H9 (cell line): ENCODE measurements at places on chromosomes 3 and 15.

GRCh38 chr3:139564294-139564861 lies 24.8 kb upstream of the RBP1 start:
- peak; percentile 55 for DNase-seq

- DNase-seq, result no peak
Observed at GRCh38 chr15:38565287-38565670, 665 bp upstream of the RASGRP1 start.

- DNase-seq, result no peak
Observed at GRCh38 chr3:181454451-181455027, 257.2 kb upstream of the SOX2 start.

DNA sequence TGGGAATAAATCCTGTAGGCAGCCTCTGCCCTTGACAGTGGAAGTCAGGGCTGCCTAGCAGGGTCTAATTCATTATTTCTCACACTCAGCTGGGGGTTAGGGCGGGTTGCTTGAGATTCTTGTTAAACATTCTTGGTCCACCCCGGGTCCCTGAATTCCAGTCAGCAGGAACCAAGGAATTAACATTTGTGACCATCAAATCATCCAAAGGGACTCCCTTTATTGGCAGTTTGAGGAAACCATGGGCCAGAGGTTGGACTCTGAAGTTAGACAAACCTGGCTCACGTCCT lies 122.8 kb downstream of the EEFSEC start:
- DNase-seq, result peak; percentile 19

DNA sequence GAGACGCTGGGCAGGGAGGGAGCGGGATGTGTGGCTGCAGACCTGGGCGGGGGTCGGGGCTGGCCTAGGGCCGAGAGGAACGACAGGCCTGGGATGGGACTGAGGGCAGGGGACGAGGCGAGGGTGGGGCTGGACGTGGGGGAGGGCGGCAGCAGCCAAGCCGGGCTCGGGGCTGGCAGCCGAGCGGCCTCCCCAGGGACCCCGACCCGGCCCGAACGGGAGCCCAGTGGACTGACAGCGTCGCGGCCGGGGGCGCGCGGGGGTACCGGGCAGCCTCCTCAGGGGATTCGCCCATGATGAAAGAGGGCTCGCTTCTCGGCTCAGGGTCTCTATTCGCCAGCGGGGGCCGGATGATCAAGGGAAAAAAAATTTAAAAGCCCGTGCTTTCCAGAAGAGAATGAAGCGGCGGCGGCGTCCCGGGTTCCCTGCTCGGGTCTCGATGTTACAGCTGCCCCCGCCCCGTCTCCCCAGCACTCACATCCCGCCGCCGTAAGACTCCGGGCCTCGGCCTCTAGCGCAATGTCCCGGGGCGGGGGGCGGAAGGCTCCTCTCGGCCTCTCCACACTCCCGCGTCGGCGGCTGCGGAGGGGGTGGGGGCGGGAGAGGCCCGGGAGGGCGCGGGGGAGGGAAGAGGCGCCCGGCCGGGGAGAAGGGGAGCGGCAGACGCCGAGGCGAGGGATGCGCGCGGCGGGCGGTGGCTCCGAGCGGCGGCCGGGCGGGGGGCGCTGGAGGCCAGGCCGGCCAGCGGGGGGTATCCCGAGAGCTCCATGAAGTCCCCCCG lies 4.3 kb downstream of the PTH1R start:
- no peak for DNase-seq

- no peak for DNase-seq
Observed at GRCh38 chr15:60573936-60574335, 95.0 kb upstream of the ICE2 start.

DNA sequence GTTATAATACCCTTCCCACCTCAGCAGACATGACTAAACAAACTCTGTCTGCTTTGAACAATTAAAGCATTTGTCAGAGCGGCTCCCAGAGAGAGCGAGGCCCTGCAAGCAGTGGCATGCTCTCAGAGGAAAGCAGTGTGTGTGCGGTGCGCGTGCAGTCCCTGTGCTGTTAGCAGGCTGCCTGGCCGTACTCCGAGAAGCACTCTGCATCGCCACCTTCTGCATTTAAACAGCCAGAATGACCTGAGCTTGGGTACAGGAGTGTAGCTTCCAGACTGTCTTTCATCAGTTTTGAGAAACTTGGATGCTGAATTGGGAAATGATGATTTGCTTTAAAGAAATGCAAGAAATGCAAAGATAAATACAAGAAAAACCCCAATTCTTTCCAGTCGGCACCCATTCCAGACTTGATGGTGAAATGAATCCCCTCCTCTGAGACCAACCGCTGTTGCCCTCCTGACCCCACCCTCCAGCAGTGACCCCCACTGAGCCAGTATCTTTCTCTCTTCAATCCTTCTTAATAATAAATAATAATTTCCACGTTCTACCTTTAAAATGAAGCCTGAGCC lies 113.5 kb downstream of the VGLL4 start:
- no peak for DNase-seq

GRCh38 chr3:71753701-71754609 lies at the start of gene GPR27:
Gene GPR27 (plus strand): TSS chr3:71753855. CDS start chr3:71754050, 195 bp downstream.
- peak; percentile 56 for DNase-seq

DNA sequence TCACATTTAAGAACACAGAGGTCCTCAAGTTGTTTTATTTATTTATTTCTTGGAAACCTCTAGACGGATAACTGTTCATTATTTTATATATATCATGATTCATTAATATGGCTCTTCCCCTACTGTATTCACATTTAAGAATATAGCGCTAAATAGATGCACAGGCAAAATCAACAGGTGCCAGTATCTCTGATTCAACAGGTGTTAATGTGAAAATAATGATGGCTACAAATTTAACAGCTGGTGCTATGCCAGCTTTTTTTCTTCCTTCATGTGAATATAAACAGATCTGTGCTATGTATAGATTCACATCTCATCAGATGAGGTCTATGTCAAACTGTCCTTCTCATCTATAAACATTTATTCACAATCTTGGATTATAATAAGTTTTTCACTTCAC lies 218.5 kb upstream of the NR2F2 start:
- DNase-seq, result no peak

GRCh38 chr3:12451960-12452359 lies 32.3 kb upstream of the TSEN2 start:
- no peak for DNase-seq
